Stimulated activated CD8-positive, alpha-beta memory T cell treated with anti-CD3 and anti-CD28 coated beads, Interleukin-2, amount 100 ng/mL, for 1 hour (primary cell): ENCODE measurements at places on chromosomes 1 and 21.

DNA sequence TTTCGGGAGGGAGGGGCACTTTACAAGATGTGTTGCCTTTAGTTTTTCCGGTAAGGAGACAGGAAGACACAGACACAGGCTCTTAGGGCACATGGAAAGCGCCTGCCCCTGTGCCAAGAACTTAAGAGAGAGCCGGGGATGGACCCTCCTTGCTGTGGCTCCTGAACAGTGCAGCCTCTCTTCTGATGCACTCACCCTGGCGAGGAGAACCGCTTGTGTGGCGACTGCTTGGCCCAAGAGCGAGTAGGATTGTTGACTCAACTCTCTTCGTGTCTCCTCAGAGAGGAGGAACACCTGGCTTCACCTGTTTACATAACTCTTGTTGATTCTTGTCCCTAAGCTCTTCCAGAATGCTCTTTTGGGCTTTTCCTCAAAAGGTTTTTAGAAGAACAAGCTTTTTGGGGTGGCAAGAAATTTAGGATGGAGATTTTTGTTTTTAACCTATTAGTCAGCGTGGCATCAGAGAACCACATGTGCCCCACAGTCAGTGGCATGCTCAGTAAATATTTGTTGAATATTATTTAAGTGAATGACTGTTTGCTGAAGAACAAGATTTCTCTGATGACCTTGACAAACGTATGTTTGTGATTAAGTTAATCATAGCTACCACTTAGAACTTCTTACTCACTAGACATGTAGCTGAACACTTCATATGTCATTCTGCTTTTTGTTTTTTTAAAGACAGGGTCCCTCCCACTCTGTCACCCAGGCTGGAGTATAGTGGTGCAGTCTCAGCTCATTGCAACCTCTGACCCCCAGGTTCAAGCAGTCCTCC lies 60.6 kb downstream of the NFIA start:
- no peak for DNase-seq

- no peak for DNase-seq
Observed at GRCh38 chr1:3360646-3361257, 93.7 kb upstream of the ARHGEF16 start.

GRCh38 chr21:26588446-26588845 lies 15.4 kb upstream of the CYYR1 start:
- DNase-seq = no peak

DNA sequence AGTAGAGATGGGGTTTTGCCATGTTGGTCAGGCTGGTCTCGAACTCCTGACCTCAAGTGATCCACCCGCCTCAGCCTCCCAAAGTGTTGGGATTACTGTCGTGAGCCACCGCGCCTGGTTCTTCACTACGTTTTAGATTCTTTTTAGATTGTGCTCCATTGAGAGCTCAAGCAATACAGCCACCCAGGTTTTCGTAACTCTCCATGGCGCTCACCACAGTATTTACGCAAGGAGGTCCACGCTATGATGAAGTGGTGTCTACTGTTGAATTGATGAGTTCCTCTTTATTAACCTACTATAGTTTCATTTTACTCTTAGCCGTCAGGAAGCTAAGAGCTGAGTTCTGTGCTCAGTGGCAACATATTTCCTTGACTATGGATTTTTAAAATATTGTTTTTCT lies 1.8 kb upstream of the KIF1B start:
- no peak for DNase-seq

DNA sequence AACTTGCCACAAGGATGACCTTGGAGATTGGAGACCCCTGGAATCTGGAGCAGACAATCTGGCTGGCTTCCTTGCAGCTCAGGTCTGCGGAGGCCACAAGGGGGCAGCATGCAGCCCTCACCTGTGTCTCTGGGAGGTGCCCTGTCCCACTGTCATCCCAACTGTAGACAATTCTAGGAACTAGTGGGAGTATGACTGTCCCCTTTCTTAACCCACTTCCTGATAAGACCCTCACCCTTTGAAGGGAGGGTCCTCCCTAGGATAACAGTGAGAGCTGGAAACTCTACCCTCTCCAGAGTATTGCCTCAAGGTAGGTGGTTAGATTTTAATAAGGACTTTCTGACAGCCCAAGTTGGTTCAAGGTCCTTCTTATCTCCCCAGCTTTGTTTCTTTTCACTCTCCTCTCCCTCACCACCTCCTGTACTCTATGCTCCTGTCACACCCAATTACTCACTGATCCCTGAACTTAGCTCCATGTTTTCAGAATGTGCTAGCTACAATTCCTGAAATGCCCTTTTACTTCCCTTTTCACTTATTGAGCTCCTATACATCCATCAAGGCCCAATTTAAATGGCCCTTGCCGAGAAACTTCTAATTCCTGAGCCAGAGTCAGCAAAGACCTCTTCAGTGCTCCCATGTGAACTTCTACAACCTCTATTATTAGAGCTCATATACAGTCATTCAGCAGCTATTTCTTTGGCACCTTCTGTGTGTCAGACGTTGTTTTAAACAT lies 9.2 kb upstream of the KCNQ4 start:
- peak; percentile 34 for DNase-seq
